ENCODE measurements at places on chromosomes 3 and 15.

DNA sequence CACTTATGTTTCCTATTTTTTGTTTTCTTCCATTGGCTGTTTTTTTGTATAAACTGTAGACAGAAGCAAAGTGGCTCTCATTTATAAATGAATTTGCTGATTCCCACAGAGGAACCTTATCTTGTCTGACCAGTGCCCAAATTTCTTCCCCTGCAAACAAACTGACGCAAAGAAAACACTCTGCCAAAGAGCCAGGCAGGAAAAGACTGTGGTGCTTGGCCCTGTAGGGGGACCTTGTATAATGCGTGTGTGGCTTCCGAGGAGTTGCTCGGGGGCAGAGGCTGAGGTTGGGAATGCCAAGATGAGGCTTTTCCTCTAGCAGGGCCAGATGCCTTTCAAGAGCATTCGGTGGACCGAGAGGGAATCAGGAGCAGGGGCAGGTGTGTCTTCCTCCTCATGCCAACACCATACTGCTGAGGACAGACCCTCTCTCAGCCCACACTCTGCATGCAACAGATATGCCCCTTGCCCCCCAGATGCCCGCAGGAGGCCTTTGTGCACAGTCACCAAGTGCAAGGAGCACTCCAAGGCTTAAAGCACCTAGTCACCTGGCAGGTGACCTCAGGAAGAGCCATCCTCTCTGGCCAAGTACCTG lies 104.3 kb upstream of the ABHD17C start:
- DNase-seq = no peak

DNA sequence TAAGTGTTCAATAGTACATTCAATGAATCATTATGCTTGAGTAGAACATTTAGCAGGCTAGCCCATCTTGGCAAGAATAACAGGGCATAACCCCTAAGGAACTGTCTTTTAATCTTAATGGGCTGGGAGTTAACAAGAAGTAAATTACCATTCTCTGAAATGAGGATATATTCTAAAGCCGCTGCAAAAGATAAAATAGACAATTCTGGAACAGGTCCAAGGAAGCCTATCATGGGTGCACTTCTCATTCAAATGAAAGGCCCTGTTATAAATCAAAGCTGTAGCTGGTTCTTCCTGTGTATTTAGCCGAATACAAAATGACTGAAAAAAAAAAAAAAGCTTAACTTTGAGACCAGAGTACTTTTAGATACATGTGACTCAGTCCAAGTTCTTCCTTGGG lies 15.6 kb downstream of the MTHFS start:
- no peak for DNase-seq

DNA sequence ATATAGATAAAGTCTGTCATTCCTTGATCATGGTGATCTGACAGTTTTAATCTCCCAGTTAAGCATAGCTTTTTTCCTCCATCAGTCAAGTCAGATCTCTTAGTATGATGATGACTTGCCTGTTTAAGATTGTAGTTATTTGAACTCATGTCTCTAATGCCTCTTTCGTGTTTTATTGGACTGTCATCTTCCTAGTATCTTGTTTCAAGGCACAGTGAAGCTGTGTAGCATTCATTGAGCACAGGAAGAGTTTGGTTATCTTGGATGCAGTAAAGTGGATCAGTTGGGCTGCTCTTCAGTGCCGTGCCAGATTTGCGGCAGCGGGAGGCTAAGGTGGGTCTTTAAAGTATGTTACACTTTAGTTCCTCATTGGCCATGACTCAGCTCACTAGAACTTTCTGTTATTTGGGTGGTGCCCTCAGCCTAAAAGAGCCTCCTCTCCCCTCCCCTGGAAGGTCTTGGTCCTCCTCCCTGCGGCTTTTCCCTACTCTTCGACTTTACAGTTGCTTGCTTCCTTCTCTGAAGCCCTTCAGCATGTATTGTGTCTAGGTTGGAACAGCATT lies 45.7 kb upstream of the SKOR1 start:
- DNase-seq = no peak

- no peak for DNase-seq
Measured at GRCh38 chr3:139935016-139935865, at the start of gene CLSTN2. TSS of gene CLSTN2 (plus strand) at chr3:139935185.

DNA sequence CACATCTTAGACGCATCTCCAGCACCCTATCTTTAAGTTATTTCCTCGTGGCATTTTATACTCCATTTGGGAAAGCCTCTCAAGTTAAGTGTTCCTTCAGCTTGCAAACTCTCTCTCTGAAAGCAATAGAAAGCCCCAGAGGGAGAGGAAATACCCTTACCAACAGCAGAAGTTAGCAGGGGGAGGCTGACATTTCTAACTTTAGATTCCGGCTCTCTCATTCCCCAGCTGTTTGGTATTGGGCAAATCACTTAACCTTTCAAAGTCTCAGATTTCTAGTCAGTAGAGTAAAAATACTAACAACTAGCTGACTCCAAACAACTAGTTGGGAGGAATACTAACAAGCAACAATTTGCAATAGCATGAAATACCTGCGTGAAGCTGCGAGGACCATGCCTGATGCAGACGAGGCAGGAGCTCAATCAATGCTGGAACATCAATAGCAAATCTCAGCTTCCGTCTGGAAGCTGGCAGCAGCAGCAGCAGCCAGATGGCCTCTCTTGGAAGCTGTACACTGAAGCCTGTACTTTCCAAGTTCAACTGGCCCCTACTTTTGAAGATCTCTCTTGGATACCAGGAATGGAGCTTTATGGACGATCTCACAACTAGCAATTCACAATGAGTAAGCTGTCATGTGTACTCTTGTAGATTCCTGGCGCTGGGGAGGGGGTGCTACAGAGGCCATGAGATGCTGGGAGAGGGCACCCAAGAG lies 47.8 kb downstream of the THBS1 start:
- DNase-seq = no peak

GRCh38 chr15:43126356-43126755 lies 7.0 kb upstream of the TMEM62 start:
- no peak for DNase-seq

DNA sequence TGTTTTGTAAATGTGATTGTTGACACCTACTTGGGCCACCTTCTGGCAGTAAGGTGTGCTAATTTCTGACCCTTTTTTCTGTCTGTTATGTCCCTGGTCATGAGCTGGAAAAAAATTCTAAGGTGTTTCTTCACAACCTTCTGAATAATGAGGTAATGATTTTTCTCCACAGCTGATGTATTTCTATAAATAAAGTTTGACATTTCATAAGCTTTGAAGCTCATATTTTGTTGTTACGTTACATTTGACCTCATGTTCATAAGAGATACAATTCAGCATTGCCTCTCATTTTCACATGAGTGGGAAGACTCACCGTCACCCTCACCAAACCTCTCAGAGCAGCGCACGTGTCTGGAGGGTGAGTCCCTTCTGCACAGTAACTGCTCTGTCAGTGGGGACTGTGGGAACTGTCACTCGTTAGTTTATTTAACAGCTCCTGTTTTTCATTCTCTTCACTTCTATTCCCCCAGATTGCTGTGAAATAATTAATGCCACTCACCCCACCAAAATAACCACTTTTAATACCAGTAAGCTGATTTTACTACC lies 140.9 kb downstream of the PLCL2 start:
- DNase-seq = no peak

DNA sequence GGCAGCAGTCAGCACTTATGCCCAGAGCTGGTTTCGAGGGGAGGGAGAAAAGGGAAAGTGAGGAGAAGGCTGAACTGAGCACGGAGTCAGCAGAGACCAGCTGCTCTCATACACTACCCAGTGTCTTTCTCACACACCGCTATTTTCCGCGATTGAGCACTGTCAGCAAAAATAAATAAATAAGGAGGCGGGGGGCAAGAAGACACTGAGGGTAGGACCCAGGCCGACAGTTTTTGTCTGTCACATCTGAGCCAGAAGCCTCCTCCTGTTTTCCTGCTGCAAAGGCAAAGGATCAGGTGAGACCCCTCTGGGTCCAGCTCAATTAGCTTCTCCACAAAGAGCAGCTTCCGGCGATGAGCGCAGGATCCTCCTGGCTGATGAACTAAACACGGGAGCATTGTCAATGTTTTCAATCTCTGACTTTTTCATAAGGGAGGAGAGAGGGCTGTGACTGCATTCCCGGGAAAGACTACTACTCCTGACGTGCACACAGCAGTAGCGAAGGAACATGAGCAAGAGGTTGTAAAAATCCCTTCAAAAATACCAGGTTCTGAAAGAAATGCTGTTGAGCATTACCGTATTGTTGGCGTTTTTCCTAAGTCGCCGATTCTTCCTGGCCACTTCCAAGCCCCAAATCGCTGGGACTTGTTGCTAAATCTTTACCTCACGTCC lies 1.3 kb downstream of the FRMD5 start:
- no peak for DNase-seq

DNA sequence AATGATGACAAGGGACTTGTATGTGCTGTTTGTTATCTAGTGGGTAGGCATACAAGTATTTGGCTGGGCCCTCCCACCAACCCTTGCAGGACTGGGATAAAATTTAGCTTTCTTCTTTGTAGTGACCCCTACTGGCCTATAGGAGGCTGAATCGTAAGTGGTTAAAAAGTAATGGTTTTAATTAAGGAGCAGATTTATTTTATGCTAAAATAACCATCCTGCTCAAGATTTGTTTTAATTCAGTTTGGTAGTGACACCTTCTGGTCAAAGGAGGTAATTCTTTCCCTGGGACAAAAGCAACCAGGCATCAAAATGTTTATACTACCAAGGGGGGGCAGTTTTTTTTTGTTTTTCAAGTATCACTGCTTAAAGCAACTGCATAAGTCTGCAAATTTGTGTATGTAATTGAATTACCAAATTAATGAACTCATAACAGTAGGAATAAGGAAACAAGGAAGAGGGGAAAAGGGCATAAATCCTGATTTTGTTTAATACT lies 70.7 kb downstream of the TOP2B start:
- DNase-seq = peak; percentile 12

GRCh38 chr3:38127611-38128302 lies 9.2 kb downstream of the ACAA1 start:
- DNase-seq = no peak

DNA sequence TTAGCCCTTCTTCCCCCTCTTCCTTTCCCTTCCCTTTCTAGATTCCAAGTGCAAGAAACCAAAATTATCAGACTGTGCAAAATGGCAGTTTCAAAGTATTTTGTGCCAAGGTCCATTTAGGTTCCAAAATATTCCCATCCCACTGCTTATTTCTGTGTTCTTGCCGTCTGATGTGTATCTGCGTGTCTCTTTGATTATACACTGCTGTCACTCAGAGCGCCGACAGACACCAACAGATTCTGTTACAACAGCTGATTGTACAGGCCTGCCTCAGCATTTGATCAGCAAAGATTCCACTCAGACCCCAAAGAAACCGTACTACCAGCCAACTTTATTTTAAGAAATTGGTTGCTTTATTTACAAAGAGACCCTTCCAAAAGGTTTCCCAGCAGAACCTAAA lies 225.6 kb upstream of the SATB1 start:
- DNase-seq = no peak

DNA sequence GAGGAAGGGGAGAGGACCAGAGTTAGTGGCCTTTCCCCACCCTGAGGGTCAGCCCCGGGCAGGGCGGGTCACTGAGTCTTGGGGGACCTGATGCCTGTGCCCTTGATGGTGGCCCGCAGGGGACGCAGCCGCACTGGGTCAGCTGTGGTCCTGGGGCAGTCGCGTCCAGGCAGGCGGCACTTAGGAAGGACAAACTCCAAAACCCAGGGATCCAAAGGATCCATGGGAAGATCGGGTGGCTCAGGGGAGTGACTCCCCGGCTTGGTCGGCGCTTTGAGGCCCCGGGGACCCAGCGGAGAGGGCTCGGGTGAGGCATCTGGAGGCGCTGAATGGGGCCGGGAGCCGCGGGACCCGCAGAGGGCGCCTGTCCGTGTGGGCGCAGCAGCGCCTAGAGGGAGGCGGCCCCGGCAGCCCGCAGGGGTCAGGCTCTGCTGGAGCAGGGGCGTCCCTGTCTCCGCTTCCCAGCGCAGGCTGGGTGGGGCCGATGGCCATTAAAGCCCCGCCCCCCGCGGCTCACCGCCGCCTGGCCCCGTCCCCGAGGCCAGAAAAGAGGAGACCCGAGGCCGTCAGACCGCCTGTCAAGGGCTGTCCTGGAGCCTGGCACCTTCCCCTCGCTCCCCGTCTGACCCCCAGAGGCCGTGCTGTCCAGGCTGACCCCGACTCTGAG lies 17.5 kb downstream of the CIDEC start:
- peak; percentile 14 for DNase-seq

DNA sequence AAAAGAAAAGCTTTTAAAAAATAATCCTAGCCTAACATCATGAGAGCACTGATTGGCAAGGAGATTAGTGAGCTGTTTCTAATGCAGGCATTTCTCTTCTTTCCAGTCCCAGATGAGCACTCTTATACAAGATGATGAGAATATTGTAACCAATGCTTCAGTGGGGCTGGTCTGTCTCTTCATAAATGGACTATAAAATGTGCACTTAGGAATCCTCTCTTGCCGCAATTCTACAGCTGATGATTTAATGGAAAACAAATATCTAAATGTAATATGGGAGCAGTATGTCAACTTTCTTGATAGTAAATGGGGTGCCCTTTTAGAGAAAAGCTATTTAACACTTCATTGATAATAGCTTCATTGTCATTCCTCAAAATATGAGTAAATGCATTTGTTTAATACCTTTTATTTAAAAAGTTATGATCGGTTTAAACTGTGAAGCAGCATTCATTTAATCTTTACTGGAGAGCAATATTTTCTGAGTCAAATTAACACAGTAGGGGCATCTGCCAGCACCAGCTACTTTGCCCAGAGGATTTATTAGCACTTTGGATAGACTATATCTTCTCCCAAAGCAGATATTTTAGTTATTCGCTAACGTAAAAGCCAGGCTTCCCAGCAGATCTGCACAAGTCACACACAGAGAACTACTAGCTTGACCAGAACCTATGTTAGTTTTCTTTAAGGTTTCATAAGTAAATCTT lies 985.9 kb downstream of the DIPK2A start:
- no peak for DNase-seq

DNA sequence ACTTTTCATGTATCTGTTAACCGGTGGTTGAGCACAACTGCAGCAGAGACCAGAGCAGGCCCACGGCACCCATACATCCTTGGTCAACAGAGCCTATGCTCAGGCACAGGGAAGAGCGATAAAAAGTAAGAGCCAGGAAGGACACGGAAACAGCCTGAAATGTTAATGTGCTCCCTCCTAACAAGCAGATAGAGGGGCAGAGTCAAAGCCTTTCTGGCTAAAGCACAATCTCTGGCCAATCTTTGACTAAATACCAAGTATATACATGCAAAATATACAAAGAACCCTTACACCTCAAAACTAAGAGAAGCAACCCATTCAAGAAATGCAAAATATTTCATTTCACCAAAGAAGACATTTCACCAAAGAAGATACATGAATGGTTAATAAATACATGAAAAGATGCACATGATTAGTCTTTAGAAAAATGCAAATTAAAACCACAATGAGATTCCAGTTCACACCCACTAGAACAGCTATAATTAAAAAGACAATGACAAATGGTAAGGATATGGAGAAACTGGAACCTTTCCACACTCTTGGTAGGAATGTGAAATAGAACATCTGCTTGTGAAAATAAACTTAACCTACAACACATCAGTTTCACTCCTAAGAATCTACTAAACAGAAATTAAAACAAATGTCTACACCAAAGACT lies 88.0 kb downstream of the OSBPL10 start:
- no peak for DNase-seq

- DNase-seq = no peak
Measured at GRCh38 chr15:98586066-98586465, 62.3 kb upstream of the IGF1R start.

All from central memory CD4-positive, alpha-beta T cell (primary cell).